ENCODE measurements at places on chromosomes 5 and 9.

DNA sequence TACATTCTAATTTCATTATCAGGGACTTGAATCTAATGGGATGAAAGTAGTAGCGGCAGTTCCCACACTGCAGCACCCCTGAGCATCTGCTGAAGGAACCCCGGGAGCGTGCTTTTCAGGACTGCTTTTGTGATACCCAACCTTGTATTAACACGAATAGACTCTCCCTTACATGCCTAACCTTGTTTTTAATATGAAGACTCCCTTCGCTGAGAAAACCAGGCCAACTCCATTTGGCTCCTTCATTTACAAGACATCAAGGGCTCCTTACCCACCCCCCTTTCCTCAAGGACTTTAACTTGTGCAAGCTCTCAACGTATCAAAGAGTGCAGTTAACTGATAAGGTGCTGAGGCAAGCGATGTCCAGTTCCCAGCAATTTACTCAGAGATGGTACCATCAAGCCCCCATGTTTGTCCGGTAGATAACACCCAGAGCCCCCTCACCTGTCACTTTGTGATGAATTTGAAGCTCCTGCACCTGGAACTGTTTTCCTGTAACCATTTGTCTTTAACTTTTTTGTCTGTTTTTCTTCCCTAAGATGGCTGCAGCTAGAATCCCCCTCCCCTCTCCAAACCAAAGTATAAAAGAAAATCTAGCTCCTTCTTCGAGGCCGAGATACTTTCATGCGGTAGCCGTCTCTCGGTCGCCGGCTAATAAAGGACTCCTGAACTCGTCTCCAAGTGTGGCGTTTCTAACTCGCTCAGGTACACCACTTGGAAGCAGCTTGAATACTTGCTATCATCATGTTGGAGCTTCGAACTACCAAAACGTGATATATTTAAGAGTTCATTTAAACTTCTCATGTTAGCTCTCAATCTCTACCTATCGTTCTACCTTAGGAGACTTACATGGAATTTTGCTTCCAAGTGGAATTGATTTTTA lies 10.7 kb downstream of the HNRNPH1 start:
- DNase-seq = no peak

- DNase-seq = peak; percentile 89
Measured at GRCh38 chr9:35035851-35036701, 36.3 kb downstream of the VCP start.

- no peak for DNase-seq
Measured at GRCh38 chr5:133415906-133416305, 196.4 kb downstream of the FSTL4 start.

- peak; percentile 53 for DNase-seq
Measured at GRCh38 chr9:124768750-124769548, 2.2 kb downstream of the NR6A1 start.

DNA sequence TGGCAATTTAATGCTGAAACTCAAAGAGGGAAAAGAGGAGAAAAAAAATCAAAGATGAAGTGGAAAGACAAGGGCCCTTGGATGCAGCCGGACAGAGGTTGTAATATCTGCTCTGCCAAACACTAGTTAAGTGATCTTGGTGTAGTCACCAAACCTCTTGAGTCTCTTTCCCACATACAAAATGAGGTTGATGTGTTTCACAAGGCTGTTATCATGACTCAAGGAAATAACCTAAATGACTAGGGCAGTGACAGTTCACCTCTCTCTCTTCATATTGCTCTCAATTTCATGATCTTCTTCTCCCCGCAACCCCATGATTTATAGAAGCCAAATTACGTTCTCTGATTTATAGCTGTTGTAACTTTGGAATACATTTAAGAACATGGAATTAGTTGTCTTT lies 44.9 kb downstream of the PIK3R1 start:
- no peak for DNase-seq

- DNase-seq = no peak
Measured at GRCh38 chr9:33233626-33234342, 6.2 kb upstream of the SPINK4 start.

DNA sequence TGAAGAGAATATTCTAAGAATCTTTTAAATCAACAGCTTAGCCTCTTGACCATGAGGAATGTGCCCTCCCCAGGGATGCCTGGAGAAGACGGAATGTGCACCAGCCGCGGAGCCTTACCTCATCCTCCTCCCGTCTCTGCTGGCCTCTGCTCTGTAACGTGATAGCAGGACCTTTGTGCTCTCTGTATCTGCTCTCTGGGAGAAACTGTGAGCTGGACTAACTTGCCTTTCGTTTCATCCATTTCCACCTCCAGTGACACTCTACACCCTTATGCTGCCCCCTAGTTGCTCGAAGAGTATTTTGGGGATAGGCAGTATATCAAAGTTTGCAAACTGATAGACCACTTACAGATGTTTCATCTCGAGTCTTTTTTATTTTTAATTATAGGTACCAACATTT lies 141.4 kb downstream of the NPR3 start:
- peak; percentile 86 for DNase-seq

- DNase-seq = no peak
Measured at GRCh38 chr9:75687359-75687953, 203.0 kb upstream of the PCSK5 start.

DNA sequence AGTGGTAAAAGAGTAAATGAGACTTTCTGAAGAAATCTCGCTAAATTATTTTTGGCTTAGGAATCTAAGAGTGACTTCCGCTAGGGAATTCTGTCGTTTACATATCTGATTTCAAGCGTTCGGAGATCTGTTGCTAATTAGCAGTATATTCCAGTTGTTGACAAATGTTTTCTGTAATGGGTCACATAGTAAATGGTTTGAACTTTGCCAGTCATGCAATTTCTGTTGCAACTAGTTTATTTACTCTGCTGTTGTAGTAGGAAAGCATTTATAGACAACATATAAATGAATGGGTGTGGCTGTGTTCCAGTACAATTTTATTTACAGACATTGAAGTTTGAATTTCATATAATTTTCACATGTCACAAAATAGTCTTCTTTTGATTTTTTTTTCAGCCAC lies 57.4 kb upstream of the JAK2 start:
- DNase-seq = no peak

- DNase-seq = no peak
Measured at GRCh38 chr9:71608021-71608420, 160.3 kb downstream of the CEMIP2 start.

DNA sequence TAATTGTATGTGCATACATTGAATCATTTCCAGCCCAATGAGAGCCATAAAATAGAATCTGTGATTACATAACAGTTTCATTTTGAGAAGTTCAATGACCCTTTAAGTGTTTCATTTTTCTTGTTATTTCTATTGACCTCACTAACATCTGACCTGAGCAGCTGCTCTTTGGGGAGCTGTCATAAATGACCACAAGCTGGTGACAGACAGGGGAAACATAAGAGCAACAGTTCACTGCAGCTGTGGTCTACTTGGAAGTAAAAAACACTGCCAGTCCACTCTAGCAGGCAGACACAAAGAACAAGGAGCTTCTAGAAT lies 265.4 kb downstream of the DTWD2 start:
- no peak for DNase-seq

GRCh38 chr9:133737774-133738639 lies at the start of gene SARDH:
SARDH (minus strand) TSS chr9:133738352; CDS start chr9:133734173, 4,179 bp downstream.
- peak; percentile 83 for DNase-seq

- DNase-seq = peak; percentile 81
Measured at GRCh38 chr5:128546658-128547281, 8.7 kb upstream of the FBN2 start.

GRCh38 chr9:133225171-133226011 lies 16.3 kb upstream of the OBP2B start:
- no peak for DNase-seq

DNA sequence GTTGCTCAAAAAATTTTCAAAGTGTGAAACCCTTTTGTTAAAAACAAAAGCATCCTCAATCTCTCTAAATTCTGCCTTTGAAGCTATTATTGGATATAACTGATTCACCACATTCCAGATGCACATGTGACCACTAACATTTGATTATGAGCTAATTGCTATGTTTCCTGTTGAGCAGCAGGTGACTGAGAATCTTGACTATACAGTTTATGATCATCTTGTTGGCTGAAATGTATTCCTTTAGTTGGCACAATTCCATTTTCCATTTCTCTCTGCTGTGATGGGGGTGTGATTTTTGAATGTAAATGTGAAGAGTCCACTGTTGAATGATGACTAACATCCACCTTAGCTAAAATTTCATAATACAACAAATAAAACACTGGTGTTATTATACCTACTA lies 10.7 kb downstream of the LYSMD3 start:
- no peak for DNase-seq

- DNase-seq = no peak
Measured at GRCh38 chr9:111431684-111432083, 52.5 kb downstream of the ECPAS start.

DNA sequence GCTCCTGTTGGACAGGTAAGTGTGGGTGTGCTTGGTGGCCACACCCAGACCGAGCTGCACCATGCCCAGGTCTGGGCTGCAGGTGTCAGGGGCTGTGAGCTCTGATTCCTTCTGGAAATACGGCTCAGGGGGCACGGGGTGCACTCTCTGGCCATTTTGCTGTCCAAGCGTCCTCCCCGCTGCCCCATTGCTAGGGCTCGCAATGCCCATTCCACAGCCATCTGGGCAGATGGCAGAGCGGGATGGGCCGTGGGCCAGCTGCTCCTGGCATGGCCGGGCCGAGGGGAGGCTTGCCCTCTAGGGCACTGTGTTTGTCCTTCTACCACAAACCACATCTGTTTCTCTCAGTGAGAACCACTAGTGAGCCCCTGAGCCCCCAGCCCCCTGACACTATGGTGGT lies 67.9 kb upstream of the RXRA start:
- DNase-seq = no peak

- DNase-seq = no peak
Measured at GRCh38 chr5:39115644-39116343, 41.6 kb upstream of the RICTOR start.

GRCh38 chr5:2639425-2639824 lies 112.1 kb downstream of the IRX2 start:
- DNase-seq = no peak

GRCh38 chr9:8760000-8760767 lies 960.6 kb upstream of the DMAC1 start:
- no peak for DNase-seq

GRCh38 chr9:128122809-128123175 lies 4.7 kb downstream of the PTGES2 start:
- no peak for DNase-seq

GRCh38 chr5:6792911-6793471 lies 79.8 kb downstream of the TENT4A start:
- no peak for DNase-seq

- no peak for DNase-seq
Measured at GRCh38 chr5:40381676-40382363, 297.9 kb upstream of the PTGER4 start.

- no peak for DNase-seq
Measured at GRCh38 chr5:95075111-95075510, 209.8 kb downstream of the MCTP1 start.

DNA sequence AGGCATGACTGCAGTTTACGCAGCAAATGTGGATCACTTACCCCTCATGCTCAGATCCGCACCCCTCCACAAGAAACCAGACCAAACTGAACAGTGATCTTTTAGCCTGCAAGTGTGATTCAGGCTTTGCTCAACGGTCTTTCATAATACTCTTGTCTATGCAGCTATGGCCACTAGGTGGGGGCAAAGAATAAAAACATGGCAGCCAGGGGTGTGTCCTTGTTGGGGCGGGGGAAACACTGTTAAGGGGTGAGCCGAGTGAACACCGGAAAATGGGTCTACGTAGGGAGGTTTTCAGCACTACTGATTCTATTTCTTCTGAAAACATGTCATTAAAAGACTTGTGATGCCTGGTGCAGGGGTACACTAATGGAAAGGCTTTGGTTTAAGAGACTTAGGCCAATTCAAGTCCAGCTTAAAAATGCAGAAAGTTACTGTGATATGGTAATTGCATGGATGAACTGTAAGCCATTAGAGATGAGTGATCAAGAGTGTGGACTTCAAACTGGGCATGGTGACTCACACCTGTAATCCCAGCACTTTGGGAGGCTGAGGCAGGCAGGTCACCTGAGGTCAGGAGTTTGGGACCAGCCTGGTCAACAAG lies 49.9 kb upstream of the GPR151 start:
- DNase-seq = peak; percentile 90

GRCh38 chr5:151139015-151139414 lies 18.6 kb downstream of the ANXA6 start:
- DNase-seq = no peak

- no peak for DNase-seq
Measured at GRCh38 chr5:31726952-31727351, 88.0 kb downstream of the PDZD2 start.

GRCh38 chr5:9765419-9766140 lies 135.4 kb upstream of the TAS2R1 start:
- DNase-seq = no peak

GRCh38 chr9:3868012-3868411 lies 342.2 kb upstream of the RFX3 start:
- DNase-seq = no peak

DNA sequence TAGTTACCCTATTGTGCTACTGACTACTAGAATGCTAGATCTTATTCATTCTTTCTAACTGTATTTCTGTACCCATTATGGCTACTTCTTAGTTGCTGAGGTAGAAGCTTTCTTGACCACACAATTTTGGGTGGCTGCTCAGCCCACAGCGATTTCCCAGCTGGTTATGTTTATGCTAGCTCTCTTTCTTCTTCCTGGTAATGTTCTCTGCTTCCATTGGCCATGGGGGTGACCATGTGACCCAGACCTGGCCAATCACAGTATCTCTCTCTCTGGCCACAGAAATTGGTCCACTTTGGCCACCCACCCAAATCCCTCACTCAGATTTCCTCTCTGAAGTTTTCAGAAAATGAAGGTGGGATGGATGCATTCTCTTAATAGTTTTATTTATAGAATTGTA lies 427.9 kb upstream of the CLINT1 start:
- DNase-seq = no peak

- no peak for DNase-seq
Measured at GRCh38 chr5:92637960-92638359, 943.1 kb downstream of the NR2F1-AS1 start.

DNA sequence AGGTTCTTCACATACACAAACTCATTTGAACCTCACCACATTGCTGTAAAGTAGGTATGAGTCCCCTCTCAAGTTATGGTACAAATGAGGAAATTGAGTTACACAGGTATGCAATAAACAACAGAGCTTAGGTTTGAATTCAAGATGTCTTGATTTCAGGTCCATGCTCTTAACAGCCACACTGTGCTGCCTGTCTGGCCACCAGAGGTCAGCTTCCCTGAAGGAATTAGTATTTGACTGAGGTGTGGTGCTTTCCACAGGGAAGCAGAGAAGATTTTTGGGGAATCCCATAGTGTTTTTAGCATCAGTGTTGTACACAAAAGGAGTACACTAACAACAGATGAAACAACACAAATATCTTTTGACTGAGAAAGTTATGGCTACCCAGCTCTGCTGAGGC lies 94.4 kb upstream of the ITGA1 start:
- DNase-seq = peak; percentile 57

DNA sequence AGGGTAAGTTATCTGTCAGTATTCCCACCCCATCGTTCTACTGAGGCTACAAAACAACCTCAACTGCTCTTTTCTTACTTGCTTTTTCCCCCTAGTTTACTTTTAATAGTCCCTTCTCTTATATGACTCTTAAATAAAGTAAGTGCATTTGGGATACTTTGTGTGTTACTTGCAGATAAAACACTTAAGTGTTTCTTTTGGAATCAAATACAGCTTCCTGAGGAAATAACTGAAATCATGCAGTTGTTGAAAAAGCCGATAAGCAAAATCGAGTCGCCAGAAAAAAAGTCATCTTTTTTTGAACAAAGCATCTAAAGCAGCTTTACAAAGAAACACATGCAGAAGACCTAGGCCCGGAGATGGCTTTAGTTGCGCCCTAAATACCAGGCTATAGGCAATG lies 53.5 kb upstream of the EPB41L4A start:
- no peak for DNase-seq

GRCh38 chr5:66553916-66554575 lies 42.1 kb upstream of the MAST4 start:
- no peak for DNase-seq

- DNase-seq = no peak
Measured at GRCh38 chr9:95157481-95158151, 159.9 kb downstream of the FANCC start.
